Stimulated activated CD4-positive, alpha-beta T cell treated with anti-CD3 and anti-CD28 coated beads, Interleukin-1b, Interleukin-23, amount 100 ng/mL, for 24 hours (primary cell): ENCODE measurements at places on chromosomes 5 and 9.

DNA sequence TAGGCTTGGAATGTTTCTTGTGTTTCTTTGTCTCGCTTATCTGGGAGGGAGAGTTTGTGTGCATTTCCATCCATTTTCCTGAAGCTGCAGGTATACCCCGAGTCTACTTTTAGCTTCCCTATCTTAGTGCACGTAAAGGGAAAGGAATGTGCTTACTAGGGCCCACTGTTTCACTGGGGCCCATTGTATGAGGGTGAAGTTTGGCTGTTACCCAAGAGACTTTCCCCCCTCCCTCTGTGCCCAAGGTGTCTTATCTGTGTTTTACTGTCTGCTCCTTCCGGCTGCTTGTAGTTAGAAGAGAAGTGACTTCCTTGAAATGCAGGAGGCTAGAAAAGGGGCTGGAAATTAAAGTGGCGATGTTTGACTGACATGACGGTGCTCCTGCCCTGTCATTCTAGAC is 12.1 kb upstream of the BTNL3 start:
- no peak for DNase-seq

GRCh38 chr5:36253575-36253974 is 11.8 kb upstream of the NADK2 start:
- DNase-seq, result no peak

GRCh38 chr5:1010641-1011046 is 2.0 kb downstream of the NKD2 start:
- no peak for DNase-seq

DNA sequence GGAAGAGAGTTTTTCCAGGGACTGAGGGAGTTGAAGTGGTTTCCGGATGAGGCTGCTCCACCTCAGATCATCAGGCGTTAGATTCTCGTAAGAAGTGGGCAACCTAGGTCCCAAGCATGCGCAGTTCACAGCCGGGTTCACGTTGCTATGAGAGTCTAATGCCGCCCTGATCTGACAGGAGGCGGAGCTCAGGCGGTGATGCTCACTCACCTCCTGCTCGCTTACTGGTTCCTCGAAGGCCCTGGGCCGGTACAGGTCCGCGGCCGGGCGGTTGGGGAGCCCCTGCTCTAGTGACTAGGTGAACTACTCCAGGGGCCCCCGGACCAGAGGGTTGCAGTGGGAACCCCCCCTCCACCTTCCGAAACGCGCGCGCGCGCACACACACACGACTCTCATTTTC is 997 bp upstream of the RNF130 start:
- no peak for DNase-seq

- DNase-seq, result no peak
Measured at GRCh38 chr9:73153793-73154227, 2.1 kb downstream of the ANXA1 start.

DNA sequence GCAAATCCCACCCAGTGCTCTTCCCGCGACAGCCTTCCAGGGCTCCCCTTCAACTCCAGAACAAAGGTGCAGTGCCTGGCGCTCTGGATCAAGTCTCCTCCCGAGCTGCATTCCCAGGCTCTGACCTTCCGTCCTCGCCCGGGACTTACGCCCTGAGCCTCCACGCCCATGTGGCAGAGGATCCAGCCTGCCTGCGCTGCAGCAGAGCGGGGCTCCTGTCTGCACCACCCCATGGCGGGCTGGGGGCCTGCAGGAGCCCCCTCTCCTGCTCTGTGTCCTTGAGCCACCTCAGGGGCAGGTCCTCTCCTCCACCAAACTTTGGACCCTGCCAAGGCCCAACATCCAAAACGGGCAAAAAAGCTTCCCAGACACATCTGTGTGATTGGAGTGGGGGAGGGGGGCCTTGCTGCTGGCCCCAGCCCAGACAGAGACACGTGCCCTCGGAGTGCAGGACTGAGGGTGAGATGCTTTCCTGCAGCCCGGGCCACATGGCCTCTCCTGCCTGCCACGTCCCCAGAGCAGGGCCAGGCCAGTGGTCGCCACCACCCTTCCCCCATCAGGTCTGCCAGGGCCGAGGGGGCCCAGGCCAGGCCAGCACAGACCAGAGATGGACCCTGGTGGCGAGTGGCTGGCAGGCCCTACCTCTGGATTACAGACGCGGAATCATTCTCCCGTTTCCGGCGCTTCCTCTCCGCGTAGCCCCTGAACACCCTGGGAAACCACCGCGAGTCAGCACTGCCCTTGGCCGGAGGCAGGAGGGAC is 4.4 kb downstream of the NSMF start:
- no peak for DNase-seq

DNA sequence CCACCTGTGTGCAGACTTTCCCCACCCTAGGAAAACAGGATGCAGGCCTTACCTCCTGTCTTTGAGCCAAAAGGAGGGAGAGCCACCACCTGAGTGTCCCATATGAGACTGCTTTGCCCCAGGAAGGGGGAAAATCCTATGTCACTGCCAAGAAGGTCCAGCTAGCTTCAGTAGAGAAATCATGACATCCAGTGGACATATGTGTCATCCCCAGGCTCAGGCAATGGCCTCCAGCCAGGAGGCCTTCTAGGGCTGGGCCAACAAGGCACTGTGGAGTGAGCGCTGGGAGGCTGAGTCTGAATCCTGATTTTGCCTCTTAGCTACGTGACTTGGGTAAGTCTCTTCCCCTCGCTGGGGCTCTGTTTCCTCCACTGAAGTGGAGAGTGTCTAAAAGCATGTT is 60.2 kb downstream of the SMIM23 start:
- no peak for DNase-seq
